Skin of body (tissue), 3 donors: ENCODE measurements at places on chromosomes 11 and 22.

DNA sequence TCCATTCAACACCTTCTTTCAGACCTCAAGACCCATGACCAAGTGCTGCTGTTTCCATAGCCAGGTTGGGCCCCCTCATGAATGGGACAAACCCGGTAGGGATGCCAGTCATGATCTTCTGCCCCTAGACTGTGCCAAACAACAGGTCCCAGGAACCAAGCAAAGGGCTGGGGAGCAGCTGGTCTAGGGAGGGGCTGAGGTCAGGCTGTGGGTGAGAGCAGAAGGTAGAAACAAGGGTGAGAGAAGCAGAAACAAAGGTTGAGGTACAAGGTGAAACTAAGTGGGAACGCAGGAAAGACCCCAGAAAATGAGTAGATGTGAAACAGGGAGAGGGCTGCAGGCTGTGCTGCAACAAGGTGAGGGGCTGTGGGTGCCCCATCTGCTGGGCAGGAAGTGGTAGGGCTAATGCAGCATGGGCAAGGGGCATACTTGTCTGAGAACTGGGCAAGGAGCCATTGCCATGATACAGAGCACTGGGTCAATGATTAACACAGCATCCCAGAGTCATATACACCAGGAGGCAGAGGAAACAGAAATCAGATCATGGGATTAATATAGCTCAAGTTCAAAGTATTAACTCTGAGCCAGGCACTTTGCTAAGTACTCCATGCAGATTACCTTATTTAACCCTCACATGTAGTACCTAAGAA is 45.9 kb downstream of the SLC1A2 start:
- no peak for DNase-seq

- no peak for DNase-seq
These were observed 9.6 kb downstream of the FAM118A start for GRCh38 chr22:45319324-45319685.

- peak; percentile 44 for DNase-seq
These were observed at the start of gene TRIM34 for GRCh38 chr11:5624489-5625279. Gene TRIM34, plus strand, starts transcription at chr11:5625001. Its CDS starts 7,331 bp downstream, at chr11:5632332.

GRCh38 chr22:32880893-32881596 is 79.5 kb downstream of the TIMP3 start:
- peak; percentile 51 for DNase-seq

GRCh38 chr11:85718991-85719807 is 33.2 kb upstream of the CCDC89 start:
- peak; percentile 84 for DNase-seq

DNA sequence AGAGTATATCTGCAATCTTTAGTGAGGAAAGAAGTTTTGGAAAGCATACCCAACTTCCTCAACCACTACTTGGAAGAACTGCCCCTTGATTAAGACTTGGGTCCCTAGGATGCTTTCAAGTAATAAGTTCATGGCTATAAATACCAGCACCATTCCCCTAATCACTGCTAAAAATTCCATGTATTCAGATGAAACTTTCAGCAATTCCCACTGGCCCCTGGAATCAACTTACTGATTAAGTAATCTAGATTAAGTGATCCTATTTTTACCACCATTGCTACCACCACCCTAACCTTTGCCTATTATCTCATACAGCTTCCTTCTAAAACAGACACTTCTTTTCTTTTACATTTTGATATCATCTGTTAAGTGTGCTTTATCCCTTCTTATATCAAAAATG is 10.5 kb downstream of the PICALM start:
- no peak for DNase-seq

DNA sequence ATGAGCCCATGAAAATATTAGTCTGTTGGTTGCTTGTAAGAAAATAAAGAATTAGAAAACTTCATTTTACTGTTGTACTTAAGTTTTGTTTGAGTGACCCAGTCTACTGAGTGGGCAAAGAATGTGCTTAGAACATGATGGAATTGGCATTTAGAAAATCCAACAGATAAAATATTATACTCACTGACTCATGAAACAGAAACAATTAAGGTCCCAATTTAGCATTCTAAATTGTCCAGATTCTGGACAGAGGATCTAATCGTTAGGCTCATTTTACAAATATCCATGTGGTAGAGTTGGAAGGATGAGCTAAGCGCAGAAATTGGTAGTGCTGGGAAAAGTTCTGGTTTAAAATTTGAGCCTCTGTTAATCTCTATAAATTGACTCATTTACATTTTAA is 45.4 kb downstream of the METTL15 start:
- no peak for DNase-seq

DNA sequence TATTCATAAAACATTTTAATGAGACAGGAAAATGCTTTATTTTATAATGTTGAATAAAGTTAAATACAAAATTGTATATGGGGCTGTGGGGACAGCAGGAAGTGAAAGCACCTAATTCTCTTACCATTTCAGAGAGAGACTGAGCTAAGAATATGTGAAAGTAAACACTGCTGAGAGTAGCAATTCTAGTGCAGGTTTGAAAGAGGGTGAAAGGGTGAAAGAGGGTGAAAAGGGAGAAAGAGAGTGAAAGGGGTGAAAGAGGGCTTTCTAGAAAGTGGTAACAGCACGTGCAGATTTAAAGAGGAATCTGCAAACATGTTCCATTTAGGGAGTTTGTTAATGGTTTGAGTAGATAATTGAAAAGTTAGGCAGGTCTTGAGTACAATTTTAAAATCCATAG is 652.0 kb upstream of the CCDC90B start:
- no peak for DNase-seq

DNA sequence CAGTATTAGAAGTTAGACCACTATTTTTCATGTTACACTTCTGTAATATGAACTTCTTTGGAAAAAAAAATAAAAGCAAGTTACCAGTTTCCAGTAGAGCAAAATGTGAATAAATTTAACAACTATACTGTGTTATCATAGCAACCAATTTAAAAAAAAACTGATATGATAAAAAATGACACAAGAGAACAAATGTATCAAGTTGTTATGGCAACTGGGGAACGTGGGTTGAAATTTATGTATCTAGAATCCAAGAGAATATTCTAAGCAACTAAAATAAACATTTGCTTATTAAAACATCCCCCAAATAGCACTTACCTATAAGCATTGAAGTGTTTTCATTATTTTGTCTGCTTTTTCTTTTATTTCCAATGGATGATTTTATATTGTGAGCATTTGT is 442.4 kb downstream of the DLG2 start:
- no peak for DNase-seq

DNA sequence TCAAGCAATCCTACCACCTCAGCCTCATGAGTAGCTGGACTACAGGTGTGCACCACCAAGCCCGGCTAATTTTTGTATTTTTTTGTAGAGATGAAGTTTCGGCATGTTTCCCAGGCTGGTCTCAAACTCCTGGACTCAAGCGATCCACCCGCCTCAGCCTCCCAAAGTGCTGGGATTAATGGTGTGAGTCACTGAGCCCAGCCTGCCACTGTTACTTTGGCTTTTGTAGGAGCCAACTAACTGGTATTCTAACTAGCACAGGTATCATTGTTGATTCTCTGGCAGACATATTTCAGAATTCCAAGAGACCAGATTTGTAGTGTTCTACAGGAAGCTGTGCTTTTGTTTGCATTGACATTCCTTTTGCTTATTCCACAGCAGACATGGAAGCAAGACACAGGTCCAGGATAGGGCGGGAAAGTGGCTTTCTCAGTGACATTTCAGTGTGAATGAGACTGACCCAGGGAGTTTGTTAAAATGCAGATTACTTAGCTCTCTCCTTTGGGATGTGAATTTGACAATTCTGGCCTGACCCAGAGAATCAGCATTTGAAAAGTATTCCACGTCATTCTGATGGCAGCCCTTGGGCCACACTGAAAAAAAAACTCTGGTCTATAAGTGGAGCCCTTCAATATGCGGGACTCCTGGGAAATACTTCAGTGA is 52.2 kb upstream of the PAX6 start:
- no peak for DNase-seq

GRCh38 chr11:96114178-96115064 is 190.5 kb upstream of the MTMR2 start:
- DNase-seq: no peak

- DNase-seq: no peak
These were observed 1.3 kb downstream of the WEE1 start for GRCh38 chr11:9574622-9575259.

- no peak for DNase-seq
These were observed 1418.2 kb downstream of the TBC1D22A start for GRCh38 chr22:48180631-48181030.

DNA sequence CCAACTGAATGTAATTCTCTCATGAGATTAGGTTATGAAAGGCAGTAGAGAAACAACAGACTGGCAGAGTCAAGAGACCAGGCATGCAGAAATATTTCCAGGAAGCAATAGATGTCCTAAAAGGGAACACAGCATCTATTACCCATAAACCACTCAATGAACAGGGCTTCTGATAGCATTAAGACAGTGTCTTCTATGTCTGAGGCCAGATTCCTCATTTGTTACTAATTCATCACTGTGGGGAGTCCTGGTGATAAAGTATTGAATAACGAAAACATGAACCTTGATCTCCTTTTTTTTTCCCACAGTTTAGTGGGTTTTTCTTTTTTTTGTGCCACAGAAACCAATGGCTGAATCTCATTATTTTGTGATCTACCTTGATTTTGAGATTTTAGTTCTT is 339.0 kb downstream of the METTL15 start:
- no peak for DNase-seq

GRCh38 chr11:121487191-121487590 is 34.4 kb upstream of the SORL1-AS1 start:
- no peak for DNase-seq

- no peak for DNase-seq
These were observed 86.8 kb downstream of the AMOTL1 start for GRCh38 chr11:94854770-94855633.

GRCh38 chr11:36349351-36350136 is 53.5 kb downstream of the PRR5L start:
- no peak for DNase-seq

DNA sequence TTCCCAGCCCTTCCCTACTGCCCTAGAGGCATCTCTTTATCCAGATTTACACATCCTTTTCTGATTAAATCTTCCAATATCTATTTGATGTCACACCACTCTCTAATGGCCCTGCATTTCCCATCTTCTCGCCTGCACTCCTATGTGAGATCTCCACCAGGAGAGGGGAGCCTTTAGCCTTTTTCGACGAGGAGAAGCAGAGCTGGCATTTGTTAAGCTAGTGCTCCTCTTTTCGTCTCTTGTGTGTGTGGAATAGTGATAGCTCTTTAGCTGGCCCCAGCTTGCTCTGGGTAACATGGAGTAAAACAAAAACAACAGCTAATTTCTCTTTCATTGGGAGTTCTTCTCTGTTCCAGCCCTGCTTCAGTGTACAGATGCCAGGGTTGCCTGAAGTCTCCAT is 536.5 kb downstream of the NTM start:
- DNase-seq: peak; percentile 5

- DNase-seq: no peak
These were observed 74.1 kb downstream of the PRSS23 start for GRCh38 chr11:86874304-86875056.
